Dorsolateral prefrontal cortex (tissue), 122 donors: ENCODE measurements at places on chromosomes 11 and 22. TPM values are rescaled to one million over a fixed set of nuclear protein-coding genes. Genes with fewer than 3 reads are reported as not detected.

APOC3 gene
- not detected for total RNA-seq

APOA1 gene
- total RNA-seq, result 0.54 TPM

ACTN3 gene
- total RNA-seq, result not detected

OR5D16 gene
- not detected for total RNA-seq
